Fibroblast of skin of left biceps (primary cell): ENCODE measurements at places on chromosomes 3 and 15.

- no peak for DNase-seq
Observed at GRCh38 chr3:122886946-122887345, 92.1 kb downstream of the SLC49A4 start.

DNA sequence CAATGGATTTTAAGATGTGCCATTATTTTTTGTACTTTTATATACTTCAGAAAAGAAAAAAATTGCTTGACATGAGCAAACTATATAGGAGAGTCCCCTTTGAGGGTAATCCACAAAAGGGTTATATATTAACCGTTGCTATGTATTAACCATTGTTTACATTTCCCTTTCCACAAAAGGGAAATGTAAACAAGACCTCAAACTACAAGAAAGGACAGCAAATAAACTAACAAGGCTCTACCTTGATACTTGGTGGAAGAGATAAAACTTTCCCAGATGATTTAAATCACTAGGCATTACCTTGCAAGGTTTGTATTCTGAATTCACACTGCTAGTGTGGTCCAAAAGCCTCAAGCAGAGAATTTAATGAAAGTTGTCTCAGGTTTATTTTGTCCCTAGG is 616.3 kb upstream of the BCHE start:
- no peak for DNase-seq

DNA sequence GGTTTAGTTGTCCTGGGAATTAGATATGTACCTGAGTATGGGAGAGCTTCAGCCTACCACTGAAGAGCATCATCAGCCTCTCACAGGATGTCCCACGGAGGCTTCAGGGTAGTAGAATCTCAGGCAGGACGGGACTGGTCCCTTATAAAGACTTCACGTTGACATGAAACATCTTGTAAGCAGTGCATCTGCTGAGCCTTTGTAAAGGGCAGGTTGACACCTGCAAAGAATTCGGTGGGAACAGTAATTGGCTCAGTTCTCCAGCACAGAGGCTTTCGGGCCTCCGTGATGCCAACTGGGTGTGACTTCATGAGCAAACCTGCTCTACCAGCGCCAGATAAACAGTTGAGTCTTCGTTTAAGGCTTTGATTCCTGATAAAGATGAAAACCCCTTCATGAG is 26.9 kb upstream of the AVEN start:
- no peak for DNase-seq

DNA sequence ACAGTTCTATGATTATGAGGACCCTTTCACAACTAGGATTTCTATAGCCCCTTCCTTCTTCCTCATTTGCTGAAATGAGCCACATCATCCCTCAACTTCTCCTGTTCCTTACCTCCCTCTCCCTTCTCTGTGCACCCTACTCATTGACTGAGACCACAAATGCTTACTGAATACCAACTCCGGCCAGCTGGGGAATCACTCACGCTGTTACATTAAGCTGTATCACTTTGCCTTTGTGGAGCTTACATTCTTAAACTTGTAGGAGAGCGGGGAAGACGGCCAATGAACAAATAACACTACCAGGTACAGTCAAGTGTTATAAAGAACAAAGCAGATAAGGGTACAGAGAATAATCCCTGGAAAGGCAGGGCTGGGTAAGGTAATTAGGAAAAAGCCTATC is 5.7 kb downstream of the SUCLG2 start:
- DNase-seq, result no peak

- DNase-seq, result no peak
Observed at GRCh38 chr3:112086076-112086854, at the start of gene C3orf52. TSS of gene C3orf52 (plus strand) at chr3:112086389. CDS start at chr3:112086408, 19 bp downstream.

DNA sequence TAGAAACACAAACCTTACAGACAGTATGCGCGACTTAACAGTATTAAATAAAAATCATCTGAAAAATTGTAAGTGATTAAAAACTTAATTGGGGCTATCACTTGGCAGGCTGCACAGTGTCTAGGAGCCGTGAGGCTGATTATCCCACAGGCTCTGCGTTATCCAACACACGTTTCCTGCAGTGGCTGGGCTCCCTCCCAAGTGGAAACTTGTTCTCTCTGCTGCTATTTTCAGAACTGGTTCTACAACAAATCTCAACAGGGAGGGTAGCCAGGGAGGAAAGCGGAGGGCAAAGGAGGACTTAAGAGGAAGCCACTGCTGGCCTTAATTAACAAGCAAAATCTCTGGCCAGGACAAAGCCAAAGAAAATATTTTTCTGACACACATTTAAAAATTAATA is 555.2 kb downstream of the MAGI1 start:
- DNase-seq, result peak; percentile 12

DNA sequence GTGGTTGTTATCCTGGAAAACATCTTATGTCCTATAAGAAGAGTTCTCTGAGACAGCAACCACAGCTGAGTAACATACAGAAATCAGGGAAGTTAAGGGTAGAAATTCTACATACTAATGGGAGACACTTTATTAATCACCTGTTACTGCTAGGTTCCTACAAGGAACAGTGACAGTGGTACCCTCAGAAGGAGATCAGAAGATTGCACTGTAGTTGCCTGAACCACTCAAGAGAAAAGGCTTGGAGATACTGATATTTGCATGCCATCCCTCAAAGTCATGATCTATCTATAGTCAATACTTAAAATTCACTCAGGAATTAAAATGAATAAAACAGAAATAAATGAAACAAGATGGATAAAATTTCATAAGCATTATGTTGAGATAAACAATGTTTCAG is 136.0 kb downstream of the LMLN start:
- DNase-seq, result no peak

DNA sequence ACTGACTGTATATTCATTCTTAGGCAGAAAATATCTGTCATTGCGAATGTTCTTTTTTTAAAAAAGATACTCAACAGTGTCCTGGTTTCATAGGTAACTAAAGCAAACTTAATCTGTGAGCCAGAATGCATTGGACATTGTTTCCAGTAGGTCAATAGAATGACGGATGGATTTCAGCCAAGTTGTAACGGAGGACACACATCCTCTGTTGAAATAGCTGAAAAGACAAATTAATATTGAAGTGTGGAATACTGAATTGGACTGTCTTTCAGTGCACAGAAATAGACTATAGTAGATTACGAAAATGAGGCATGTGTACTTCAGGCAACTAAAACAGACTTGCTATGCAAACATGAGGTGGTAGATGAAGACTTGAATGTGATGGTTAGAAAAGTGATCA is 461.6 kb downstream of the WDR72 start:
- DNase-seq, result no peak

DNA sequence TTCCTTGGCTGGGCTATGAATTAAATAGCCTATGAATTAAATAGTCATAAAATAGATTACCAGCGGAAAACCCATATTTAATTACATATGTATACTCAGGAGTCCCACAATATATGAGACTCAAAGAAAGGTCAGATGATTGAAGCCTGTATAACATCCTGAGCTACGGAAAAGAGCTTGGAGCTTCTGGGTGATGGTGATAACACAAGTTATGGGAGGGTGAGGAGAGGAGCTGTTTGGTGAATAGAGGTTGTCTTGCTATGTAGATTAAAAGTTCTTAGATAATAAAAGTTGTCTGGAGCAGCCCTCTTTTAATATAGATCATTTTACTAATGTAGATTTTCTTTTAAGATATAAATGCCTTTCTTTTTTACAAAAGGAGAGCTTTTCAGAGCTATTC is 1.8 kb downstream of the PML start:
- no peak for DNase-seq

DNA sequence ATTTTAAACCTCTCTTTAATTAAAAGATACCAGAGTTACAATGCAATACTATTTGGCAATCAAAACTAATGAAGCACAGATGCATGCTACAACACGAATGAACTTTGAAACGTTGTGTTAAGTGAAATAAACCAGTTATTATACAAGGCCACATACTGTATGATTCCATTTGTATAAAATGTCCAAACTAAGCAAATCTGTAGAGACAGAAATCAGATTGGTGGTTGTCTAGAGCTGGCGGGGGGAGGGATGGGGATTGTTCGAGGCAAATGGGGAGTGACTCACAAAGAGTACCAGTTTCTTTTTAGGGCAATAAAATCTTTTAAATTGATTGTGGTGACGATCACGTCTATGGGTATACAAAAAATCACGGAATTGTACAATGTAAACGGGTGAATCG is 677.0 kb downstream of the NTRK3 start:
- DNase-seq, result no peak

DNA sequence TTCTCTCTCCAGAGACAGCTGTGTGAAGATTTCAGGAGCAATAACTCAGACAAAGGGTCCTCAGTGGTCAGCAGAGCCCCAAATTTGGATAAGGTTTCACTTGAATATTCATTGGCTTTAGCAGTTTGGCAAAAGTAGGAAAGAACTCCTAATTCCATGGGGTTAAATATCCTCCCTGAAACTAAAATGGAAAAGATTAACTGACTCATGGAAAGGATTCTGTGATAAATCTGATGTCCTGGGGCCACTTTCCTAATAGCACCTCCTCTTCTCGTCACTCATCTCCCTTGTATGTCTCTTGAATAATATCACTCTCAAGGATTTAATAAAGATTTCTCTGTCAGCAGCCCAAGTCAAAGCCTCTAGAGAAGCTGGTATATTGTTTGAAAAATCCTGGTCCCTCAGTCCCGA is 33.3 kb upstream of the TBC1D23 start:
- DNase-seq, result no peak

- peak; percentile 12 for DNase-seq
Observed at GRCh38 chr3:99023590-99024192, 122.2 kb upstream of the DCBLD2 start.

DNA sequence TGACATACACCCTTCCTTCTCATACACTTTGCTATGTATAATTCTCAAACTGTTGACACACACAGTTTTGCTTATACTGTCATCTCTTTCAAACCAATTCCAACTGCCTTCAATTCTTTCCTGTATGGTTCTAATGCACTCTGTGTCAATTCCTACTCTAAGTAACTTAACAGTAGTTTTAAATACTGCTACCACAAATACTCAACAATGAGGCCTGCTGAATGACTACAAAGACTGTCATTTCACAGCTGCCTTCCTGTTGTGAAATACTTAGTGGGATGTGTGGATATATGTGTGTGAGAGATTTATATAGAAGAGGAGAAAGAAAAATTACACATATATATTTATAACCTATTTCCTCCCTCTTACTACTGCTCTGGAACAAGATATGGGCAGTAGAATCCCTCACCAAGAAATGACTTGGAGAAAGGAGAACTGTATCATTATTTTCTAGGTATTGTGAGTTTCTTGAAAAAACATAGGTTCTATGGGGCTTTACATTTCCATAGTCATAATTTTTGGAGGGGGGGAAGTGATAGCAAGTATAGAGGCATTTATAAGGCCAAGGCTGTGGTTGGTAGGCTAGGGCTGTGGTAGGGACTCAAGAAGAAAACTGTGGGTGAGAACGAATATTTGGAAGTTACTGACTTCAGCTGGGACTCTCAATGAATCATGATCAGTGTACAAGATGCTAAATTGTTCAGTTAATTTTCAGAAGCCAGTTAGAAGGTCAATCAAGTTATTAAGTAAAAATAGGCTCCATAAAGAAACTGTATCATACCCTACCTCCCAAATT is 88.7 kb downstream of the ANKRD28 start:
- DNase-seq, result peak; percentile 44

DNA sequence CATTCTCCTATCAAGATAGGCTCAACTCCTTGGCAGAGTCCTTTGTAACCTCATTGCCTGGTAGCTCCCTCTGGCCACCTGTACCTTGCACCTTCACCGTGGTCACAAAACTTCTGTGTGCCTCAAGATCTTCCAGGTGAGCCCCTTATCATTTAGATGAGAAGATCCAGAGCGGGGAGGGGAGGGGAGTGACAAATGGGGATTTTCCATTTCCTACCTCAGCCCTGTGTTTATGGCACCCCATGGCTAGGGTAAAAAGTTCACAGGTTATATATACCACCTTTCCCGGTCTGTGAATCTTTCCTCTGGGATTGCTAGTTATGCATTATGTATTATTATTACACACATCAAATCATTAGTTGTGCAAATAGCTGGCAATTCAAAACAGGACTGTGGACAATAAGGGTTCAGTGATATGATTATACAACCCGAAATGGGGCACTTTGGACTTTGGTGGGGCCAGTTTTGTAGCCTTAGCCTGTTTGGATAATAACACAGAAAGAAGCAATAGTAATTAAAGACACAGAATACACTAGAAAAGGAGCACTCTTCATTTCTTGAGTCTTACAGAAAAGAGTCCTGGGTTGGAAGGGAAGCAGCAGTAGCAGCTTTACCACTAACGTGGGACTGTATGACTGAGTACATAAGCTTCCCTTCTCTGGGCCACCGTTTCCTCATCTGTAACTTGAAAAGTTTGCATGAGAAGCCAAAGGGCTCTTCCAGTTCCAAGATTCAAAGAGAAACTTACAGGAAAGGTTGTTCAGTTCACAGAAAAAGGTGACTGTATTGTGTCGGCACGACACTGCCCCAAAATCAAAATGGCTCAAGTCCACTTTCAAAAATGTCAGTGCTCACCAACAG is 7.1 kb downstream of the TLE3 start:
- DNase-seq, result no peak

- DNase-seq, result no peak
Observed at GRCh38 chr3:35675206-35675605, 35.9 kb downstream of the ARPP21 start.

- DNase-seq, result peak; percentile 50
Observed at GRCh38 chr15:90660195-90660998, 56.7 kb upstream of the BLM start.

DNA sequence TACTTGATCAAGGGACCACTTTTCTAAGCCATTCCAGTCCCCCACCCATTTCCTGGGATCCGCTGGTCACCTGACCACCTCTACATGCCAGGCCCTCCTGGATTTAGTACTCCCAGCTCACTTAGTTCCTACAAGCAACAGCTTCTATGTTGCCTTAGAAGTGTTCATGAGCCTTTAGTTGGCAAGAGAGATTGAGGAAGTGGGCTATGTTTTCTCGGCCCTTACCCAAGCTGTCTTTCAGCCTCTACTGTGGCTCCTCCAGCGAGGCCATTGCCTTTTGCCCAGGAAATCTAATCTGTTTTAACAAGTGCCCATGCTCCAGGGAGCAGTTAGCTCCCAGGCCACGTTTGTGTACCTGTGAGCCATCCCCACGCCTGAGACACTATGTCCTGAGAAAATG is 4.5 kb upstream of the PRKAR2A start:
- DNase-seq, result no peak

DNA sequence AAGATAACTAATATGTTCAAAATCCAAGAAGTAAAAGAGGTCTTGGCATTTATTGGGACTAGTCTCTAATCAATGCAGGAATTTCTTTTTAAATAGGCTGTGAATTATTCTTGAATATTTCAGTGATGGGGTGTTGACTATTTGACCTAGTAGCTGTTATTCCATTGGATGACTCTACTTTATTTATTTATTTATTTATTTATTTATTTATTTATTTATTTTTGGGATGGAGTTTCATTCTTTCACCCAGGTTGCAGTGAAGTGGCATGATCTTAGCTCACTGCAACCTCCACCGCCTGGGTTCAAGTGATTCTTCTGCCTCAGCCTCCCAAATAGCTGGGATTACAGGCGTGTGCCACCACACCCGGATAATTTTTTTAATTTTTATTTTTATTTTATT is 1227.8 kb downstream of the ZPLD1 start:
- DNase-seq, result no peak
